NCI-H510A treated with DMSO at 0.1 percent for 48 hours (cell line): ENCODE measurements at places on chromosomes 4 and X.

DNA sequence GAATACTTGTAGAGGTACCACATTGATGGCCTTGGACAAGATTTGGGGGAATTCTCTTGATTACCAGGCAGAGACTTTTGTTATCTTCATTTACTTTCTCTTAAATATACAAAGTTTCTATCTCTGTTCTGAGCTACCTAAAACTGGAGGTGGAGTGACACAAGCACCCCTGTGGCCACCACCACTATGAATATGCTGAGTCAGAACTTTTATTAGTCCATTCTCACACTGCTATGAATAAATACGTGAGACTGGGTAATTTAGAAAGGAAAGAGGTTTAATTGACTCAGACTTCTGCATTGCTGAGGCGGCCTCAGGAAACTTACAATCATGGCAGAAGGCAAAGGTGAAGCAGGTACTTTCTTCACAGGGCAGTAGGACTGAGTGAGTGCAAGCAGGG is 67.1 kb downstream of the RTL3 start:
- DNase-seq, result no peak

GRCh38 chr4:108060686-108061321 is 71.1 kb downstream of the HADH start:
- no peak for DNase-seq

GRCh38 chrX:39815631-39816030 is 282.1 kb downstream of the BCOR start:
- peak; percentile 22 for DNase-seq

- no peak for DNase-seq
These were observed 14.6 kb downstream of the ATP10D start for GRCh38 chr4:47499700-47500099.

- DNase-seq, result no peak
These were observed 24.2 kb upstream of the PGRMC2 start for GRCh38 chr4:128311659-128312403.

DNA sequence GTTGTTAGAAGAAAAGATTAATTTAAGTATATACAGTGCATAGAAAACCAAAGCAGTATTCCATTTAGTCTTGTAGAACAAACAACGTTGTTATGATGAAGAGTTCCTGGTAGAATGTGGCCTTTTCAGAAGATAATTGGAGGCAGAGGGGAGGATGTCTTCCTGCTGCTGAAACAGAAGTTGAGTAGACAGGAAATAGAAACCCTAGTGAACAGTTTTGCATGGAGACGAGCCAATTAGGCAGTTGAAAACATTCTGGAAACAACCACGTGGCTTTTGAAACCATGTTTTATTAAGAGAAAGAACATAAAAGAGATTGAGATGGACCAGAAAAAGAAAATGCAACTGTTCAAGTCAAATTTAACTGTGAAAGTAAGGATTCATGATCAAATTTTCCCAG is 325.2 kb downstream of the CAMK2D start:
- no peak for DNase-seq

DNA sequence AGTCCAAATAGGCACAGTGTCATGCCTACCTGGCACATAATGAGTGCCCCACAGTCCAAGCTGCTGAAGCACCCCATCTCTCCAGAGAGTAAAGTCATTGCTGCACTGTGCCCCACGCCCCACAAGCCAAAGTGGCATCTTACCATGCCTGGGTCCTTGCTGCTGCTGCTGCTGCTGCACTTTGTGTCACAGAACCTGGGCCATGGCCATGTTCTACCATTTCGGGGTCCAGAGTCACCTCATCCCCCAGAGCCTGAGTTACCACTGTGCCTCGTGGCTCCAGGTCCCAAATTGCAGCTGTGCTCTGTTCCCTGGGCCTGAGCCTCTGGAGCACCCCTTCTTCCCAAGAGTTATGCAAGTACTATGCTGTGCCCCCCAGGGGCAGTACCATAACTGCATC is 40.5 kb downstream of the SLC10A7 start:
- DNase-seq, result no peak

GRCh38 chr4:72205298-72205697 is 173.5 kb downstream of the NPFFR2 start:
- DNase-seq, result no peak

DNA sequence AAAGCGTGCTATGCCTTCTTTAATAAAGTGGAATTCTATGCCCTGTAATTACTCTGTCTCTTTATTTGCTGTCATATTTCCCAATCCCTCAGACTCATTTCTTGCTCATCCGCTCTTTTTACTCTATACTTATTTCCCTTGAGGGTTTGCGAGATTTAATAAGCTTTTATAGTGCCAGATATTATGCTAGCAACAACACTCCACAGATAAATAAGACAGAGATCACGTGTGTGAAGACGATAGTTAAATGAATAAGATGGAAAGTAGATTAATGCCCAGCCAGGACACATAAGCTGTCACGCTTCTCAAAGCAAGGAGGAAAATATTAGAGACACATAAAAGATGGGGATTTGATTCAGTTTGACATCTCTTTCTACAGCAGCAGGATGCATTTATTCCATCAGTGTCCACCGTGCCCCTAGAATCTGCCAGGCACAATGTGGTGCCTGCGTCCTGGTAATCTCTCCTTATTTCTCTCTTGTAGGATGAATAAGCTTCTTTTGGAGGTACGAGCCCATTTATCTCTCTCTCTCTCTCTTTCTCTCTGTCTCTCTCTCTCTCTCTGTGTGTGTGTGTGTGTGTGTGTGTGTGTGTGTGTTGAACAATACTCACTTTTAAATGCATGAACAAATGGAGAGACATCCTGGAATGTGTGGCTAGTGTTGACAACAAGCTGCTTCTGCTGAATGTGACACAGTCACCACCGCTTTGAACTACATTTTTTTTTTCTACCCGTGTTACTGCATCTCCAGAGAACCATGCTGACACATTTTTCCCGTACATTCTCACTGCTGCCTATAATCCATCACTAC is 48.2 kb downstream of the TMEM156 start:
- DNase-seq, result no peak

GRCh38 chr4:138916763-138917162 is 98.8 kb upstream of the NOCT start:
- DNase-seq, result no peak

GRCh38 chr4:87030755-87031441 is 96.1 kb downstream of the AFF1 start:
- no peak for DNase-seq

- no peak for DNase-seq
These were observed 731.4 kb downstream of the FAT4 start for GRCh38 chr4:126046081-126046614.

- peak; percentile 34 for DNase-seq
These were observed 41.3 kb upstream of the ATP6AP2 start for GRCh38 chrX:40539214-40540142.

DNA sequence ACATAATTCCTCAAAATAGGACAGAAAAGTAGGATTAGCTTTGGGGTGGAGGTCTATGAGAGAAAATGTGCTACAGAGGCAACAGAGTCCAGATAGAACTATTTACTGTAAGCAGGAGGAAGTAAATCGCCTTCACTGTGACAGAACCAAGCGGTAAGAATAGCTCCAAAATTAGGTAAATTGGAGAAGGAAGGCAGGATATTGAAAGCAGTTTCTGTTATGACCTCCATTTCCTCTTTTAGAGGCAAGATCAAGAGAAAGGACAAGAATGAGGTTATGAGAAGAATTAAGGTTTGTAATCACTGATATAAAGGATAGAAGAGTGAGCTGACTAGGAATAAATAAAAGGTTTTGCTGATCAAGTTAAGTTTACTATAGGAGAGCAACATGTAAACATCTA is 44.1 kb upstream of the NEUROG2 start:
- DNase-seq, result no peak

- peak; percentile 2 for DNase-seq
These were observed 1.3 kb upstream of the PDHA1 start for GRCh38 chrX:19342331-19342906.

GRCh38 chrX:108199691-108200090 is 108.1 kb downstream of the ATG4A start:
- peak; percentile 3 for DNase-seq

- no peak for DNase-seq
These were observed 51.3 kb downstream of the RTL9 start for GRCh38 chrX:110409925-110410324.

DNA sequence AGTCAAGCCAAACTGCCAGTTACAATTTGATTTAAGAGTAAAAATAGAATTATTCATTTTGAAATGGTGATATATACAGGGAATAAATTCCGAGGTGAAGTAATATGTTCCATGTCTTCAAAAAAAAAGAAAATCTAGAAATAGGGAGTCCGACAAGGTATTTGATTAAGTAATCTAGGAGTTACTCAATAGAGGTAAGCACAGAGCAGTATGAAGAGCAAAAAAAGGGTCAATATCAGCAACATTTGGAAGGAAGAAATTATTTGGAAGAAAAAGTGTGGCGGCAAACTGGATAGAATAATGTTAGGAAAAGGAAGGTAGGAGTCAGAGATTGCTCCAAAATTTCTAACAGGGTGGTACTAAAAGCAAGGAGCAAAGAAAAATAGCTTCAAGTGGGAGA is 113.7 kb upstream of the BMP3 start:
- DNase-seq, result no peak

DNA sequence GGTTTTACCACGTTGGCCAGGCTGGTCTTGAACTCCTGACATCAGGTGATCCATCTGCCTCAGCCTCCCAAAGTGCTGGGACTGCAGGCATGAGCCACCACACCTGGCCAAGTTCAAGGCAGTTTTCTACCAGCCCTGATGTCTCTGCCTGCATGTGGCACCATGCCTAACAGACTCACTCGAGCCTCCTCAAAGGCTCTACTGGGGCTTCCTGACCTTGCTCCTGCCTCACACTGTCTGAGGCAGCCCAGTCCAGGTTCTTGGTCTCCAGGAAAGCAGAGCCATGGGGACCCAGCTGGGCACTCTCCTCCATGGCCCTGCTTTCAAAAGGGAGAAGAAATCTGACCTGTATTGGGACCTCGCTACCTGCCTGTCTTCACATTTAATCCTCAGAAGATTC is 286.9 kb downstream of the EVC2 start:
- DNase-seq, result no peak
